ENCODE measurements at places on chromosomes 3 and 15.

DNA sequence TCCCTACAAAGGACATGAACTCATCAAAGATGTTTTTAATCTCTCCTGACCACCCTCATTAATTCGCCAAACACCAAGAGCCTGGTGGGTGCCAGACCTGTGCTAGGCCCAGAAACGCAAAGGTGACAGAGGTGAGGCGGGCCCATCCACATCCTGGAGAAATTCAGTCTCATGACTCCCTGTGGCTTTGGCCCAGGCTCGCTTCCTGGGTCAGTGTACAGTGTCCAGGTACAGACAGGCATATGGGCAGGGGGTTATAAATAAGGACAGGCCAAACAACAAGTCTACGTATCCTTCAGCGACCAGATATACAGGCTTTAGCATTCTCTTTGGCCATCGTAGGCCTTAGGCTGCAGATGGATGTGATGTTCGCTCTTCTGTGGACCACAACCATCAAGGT, 945 bp upstream of the PLA2G4F start:
- no peak for DNase-seq

- no peak for DNase-seq
Observed at GRCh38 chr3:49654955-49655556, 19.1 kb upstream of the APEH start.

- DNase-seq = no peak
Observed at GRCh38 chr3:174229916-174230315, 629.2 kb upstream of the NAALADL2 start.

GRCh38 chr3:179681492-179682263, 28.8 kb downstream of the USP13 start:
- DNase-seq = no peak

All from T-helper 9 cell (primary cell).